Stimulated activated CD4-positive, alpha-beta T cell treated with anti-CD3 and anti-CD28 coated beads, Interleukin-1b, Interleukin-23, amount 100 ng/mL, for 24 hours (primary cell): ENCODE measurements at places on chromosomes 4 and X.

DNA sequence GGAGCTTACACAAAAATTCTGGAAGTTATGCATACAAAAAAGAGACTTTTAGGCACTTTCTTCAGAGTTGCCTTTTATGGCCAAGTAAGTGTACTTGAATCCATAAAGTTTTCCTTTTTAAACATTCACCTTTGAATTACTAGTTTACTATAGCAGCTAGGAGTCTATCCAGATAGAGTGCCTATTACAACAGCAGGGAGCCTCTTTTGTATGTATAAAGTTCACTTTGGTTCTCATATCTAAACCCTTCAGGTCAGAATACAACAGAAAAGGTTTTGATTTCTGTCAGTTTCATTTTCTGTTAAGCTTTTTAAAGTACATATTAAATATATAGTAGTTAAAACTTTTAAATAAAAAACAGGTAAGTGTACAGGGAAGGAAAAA is 51.4 kb upstream of the IL13RA1 start:
- DNase-seq, result no peak

DNA sequence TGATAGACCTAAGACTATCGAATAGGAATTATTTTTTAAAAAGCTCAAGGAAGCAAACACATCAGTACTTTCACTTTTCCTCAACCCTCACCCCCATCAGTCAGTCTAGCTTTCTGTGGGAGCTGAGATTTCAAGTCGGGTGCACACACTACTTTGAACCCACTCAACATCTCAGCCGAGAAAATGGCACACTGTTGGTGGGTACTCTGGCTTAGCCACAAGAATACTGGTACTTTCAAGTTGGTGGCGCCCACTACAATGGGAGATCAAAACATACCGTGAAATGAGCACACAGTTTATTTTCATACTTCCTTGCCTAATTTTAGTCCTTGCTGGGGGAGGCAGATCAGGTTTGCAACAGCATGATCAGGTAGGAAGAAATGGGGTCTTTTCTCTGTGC is 10.2 kb downstream of the CD40LG start:
- DNase-seq, result no peak

GRCh38 chr4:184310171-184310567 is 92.5 kb upstream of the ENPP6 start:
- no peak for DNase-seq

GRCh38 chrX:9429767-9430166 is 35.1 kb upstream of the TBL1X start:
- no peak for DNase-seq

DNA sequence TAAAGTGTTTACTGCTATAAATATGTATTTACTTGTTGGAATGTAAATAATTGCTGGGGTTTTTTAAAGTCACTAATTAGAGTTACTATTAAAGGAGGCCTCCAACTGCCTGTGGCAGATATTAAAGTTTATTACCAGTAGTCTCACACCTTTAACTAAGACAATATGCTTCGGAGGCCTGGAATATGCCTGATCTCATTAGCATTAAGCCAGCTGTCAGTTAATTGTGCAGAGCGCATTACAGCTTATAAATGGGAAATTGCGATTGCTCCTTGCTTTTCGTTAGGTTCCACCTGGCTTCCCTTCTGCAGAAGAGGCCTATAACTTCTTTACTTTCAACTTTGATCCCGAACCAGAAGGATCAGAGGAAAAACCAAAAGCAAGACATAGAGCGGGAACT is 41.3 kb downstream of the CC2D2A start:
- no peak for DNase-seq

- DNase-seq, result no peak
Observed at GRCh38 chr4:101865501-101866062, 75.1 kb downstream of the BANK1 start.

- DNase-seq, result no peak
Observed at GRCh38 chr4:54038056-54038455, 26.3 kb downstream of the CHIC2 start.

- DNase-seq, result no peak
Observed at GRCh38 chrX:148517176-148517575, 16.8 kb downstream of the AFF2 start.

DNA sequence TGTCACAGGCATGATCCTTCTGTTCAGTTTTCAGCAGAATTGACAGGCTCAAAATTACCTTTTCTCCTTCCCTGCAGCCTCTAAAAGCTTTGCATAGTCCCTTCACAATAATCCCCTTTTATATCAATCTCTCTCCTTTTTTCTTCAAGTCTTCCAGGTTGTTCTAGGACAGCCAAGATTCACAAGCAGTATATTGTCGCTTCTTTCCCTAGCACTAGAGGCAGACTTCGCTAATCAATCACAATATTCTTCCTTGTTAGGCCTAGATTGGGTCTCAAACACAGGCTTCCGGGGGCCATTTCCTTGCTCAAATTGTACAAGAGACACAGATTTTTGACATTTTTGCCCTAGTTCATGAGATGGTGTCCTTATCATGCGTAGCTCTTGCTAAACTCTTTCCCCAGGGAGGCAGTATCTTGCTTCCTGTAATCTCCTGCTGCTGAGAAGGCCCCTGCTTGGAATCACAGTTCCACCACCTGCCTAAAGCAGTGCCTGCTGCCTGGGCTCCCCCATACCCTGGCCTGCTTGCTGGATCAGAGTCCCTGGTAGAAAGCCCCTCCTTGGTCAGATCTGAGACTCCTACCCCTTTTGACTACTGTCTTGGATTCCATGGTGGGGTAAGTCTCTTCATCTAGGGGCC is 57.3 kb downstream of the DMP1 start:
- no peak for DNase-seq

DNA sequence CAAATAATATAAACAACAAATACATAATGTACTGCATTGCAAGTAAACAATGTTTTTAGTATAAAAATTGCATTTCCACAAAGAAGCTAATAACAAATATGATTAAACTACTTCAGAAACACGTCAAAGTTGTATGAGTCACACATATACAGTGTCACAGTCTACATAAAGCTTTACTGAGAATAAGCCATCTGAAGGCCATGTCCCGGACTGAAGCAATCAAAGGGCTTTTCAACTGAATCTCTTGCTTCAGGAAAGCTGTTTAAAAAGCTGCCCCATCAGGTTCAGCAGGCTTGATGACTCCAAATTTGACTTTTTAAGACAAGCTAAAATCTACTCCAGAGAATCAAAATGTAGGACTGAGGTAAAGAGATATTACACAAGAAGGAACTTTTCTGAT is 1476.8 kb downstream of the ADGRL3 start:
- no peak for DNase-seq

GRCh38 chr4:139686130-139686529 is 20.5 kb downstream of the MGST2 start:
- no peak for DNase-seq

DNA sequence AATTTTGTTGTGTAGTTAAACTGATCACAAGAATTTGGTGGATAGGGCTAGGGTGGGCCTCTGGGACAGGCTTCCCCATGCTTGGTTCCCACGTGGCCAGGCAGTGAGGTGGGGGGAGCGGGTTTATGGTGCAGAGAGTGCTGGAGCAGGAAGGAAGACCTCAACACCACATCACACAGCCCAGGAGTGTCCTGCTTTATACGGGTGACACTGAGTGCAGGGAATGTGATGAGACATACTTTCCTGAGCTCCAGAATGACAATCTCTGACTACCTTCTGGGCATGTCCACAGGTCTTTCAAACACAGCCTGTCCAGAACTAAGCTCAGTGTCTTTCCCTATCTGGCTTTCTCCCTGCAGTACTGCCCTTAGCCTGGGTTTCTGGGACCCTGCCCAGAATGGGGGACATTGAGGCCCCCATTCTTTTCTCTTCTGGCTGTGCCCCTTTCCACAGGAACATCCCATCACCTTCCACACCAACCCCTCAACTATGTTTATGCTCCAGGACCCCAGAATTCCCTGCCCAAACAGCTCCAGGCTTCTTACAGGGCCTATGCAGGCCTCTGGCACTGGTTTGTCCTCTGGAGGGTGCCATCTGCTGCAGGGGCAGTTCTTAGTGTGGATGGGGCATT is 36.5 kb upstream of the RASL11B start:
- no peak for DNase-seq

DNA sequence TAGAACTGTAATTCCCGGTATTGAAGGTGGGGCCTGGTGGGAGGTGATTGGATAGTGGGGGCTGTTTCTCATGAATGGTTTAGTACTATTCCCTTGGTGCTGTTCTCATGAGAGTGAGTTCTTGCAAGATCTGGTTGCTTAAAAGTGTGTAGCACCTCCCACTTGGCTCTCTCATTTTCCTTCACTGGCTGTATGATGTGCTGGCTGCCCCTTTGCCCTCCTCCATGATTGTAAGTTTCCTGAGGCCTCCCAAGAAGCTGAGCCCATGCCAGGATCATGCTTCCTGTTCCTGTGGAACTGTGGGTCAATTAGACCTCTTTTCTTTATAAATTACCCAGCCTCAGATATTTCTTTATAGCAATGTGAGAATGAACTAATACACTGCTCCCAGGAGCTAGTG is 8.7 kb downstream of the ANXA10 start:
- DNase-seq, result no peak

GRCh38 chr4:148431401-148431800 is 10.8 kb downstream of the NR3C2 start:
- no peak for DNase-seq

GRCh38 chr4:53161051-53161786 is 204.6 kb downstream of the SCFD2 start:
- DNase-seq, result no peak

DNA sequence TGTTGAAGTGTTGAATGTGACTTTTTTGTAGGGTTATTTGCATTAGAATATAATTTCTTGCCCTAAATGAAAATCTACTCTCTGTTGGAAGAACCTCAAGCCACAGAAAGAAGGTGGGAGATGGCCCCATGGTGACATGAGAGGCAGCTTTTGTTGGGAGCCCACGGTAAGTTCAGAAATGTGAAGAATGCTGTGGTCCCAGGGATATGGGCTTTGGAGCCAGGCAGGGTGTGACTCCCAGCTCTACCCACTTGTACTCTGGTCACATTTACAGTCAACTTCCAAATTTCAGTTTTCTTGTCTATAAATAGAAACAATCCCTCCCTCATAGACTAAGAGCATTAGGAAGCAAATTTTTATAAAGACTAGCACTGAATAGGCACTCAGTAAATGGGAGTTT is 177.8 kb downstream of the RAB28 start:
- DNase-seq, result no peak

DNA sequence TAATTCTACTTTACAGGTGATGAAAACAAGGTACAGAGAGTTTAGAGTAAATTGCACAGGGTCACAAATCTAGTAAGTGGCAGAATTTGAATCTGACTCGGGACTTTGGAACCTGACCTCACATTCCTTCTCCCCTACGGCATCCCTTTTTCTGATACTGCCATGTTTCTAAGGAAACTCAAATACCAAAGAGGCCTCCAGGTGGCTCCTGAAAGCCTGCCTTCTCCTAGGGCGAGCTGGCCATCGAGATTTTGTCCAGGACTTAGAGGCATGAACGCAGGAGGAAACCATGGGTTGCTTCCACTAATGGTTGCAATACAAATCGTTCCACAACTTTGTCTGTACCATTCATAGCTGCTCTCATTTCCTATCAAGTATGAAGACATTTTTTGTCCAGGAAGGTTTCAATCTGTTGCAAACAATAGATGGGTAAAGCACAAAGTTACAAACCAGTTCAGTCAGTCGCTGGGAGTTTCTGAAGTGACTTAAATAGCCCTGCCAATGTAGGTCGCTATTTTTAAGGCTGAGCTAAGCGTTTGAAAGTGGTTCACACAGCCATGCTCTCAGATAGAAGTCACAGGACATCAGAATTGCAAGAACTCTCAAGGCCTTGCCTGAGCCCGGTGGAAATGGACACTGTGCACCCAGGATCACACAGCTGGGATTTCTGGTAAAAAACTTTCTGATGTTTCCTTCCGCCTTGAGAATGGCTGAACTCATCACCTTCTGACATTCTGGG is 296.6 kb upstream of the PRPS2 start:
- DNase-seq, result no peak

DNA sequence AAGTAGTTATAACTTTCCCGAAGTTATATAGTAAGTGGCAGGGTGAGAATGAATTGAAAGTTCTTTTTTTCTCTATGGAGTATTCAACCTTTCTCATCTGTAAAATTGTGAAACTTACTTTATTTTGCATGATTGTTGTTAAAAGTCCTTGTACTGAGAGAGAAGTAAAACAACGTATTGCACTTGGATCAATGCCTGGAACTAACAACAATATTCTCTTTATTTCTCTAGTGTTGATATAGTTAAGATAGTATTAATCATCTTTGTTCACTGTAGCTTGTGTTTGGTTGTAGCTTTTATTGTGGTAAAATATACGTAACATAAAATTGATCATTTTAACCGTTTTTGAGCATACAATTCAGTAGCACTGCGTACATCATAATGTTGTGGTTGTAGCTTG is 48.7 kb downstream of the STIM2 start:
- DNase-seq, result no peak

DNA sequence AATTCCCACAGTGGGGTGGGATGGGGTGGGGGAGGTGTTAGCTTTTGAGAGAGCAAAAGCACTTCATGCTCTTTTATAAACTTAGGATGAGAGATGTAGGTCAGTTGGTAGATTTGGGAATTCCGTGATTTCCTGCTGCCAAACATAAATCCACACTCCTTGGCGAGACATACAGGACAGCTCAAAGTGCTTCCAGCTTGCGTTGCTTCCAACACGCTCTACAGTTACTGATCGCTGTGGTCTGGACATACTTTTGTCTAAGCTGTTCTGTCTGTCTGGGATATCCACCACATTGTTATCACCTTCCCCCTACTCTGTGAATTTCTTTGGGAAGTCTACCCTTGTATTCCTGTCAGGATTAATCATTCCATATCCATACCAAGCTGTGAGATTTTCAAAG is 117.5 kb downstream of the RAPGEF2 start:
- no peak for DNase-seq

DNA sequence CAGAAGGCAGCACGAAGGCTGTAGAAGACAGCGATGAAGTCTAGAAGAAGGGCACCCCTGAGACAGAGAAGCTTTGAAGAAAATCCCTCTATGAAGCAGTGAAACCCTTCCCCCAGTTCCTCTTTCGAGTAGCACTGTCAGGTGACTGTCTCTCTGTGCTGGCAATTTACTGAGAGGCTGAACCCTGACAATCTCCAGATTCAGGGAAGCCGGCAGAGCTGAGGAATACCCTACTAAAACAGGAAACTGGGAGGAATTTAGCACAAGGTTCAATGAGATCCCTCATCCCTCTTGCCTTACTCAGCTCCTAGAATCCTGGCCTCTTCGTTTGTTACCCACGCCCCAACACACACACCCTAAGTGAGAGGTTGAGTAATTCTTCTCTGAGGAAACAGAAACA is 239.7 kb upstream of the NOCT start:
- DNase-seq, result no peak

DNA sequence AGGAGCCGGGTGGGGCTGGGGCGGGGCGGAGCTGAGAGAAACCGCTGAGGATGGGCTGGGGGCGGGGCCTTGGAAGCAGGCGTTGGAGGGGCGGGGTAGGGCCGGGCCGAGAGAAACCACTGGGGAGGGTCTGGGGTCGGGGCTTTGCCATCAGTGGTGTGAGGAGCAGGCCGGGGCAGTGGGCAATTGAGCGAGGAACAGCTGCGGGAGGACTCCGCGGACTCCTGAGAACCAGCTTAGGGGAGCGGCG is 1.3 kb upstream of the EOLA2 start:
- DNase-seq, result no peak

GRCh38 chrX:31291131-31291530 is 219.3 kb upstream of the FTHL17 start:
- no peak for DNase-seq
